ENCODE measurements at places on chromosomes 11 and 22.
A peak's percentile ranks its signal among the peaks of the same experiment; 100 is the strongest.

- DNase-seq = no peak
Measured at GRCh38 chr22:24954114-24954463, 1.6 kb downstream of the KIAA1671 start.

- peak; percentile 42 for DNase-seq
Measured at GRCh38 chr11:94740083-94741021, 27.8 kb upstream of the AMOTL1 start.

GRCh38 chr22:22838148-22838786, 49.3 kb upstream of the IGLL5 start:
- DNase-seq = no peak

DNA sequence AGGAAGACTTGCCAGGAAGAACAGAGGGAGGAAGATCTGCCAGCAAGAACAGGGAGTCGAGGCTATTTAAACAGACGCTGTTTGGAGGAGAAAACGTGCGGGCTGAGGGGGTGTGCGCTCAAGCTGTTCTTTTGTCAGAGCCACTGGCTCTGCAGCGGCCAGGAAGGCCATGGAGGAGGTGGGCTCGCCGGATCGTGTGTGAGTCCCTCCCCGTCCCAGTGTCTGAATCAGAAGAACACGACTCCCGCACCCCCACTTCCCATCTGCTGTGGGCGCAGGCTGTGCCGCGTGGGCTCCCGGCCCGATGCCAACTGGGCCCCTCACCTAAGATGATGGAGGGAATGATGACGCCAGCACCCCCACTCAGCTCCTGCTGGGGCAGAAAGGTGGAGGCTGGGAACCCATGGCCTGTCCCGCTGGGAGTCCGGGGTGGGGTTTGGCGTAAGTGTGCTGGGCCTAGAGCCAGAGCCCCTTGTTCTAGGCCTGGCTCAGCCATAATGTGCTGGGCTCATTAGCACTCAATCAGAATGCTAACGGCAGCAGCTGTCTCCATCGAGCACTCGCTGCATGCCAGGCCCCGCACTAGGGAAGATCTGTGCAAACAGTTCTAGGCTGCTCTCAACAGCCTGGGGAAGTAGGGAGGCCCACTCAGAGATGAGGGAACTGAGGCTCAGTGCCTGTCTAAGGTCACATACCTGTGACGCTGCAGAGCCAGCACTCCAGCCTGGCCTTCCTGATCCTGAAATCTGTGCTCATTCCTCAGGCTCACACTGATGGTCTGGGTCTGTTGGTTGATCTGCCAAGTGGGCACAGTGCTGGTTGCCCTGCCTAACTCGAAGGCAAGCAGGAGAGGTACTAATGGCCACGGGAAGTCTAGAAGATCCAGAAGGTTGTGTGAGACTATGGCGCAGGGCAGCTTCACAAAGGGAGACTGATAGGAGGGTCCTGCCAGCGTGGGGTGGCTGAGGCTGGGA, 11.5 kb downstream of the NPTXR start:
- no peak for DNase-seq

GRCh38 chr11:11725438-11725837, 103.6 kb upstream of the GALNT18 start:
- DNase-seq = no peak

DNA sequence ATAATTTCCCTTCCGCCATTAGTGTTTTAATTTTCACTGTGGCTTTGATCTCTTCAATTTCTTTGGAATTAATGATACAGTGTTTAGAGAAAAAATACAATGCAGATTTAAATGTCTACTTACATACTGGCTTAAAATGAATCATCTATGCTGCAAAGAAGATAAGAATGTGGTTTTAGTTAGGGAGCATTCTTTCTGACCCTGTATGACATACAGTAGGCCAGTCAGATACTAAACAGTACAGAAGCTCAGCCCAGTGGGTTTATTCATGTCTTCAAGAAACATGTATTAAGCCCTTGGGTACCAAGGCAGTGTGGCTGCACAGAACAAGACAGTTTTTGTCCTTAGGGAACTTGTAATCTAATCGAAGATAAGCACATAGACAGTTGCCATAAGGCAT, 268.8 kb downstream of the DDX10 start:
- DNase-seq = no peak

DNA sequence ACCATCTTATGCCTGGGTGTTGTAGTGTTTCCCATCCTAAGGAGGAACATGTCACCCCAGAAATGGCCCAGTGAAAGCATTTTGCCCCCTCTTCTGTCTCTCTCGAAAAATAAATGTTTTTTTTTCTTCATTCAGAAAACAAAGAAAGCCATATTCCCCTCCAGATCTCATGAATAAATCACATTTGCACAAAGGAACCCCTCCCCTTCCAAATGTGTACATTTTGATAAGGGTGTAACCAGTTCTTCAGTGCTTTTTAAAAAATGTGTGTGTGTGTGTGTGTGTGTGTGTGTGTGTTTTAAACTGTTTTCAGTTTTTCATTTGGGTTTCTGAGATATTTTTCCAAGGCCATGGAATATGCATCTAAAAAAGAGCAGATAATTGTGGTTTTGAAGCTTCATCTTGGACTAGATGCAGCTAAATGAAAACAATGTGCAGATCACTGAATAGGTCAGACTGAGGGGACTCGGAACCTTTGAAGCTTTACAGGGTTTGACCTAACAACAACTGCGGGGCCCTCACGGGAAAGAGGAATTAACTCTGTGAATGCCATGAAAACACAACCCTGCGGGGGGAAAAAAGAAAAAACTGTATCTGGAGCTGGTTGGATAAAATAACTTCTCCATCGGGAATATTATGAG, 76.4 kb downstream of the YAP1 start:
- DNase-seq = no peak

DNA sequence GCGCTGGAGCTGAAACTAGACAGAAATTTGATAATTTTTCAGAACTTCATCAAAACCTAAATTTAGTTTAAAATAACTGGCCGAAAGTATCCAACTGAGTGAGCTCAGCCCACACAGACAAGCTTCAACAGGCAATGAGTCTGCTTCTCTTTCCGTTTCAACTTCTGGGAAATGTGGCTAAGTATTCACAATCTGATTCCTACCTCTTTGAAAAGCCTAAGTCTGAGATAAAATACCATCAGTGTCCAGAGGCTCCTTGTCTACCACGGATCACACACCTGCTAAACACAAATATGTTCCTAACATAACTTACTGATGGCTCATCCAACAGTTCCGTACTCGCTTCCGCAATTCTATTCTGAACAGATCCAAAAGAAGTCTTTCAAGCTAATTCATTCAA, 8.5 kb downstream of the SIK3 start:
- no peak for DNase-seq

DNA sequence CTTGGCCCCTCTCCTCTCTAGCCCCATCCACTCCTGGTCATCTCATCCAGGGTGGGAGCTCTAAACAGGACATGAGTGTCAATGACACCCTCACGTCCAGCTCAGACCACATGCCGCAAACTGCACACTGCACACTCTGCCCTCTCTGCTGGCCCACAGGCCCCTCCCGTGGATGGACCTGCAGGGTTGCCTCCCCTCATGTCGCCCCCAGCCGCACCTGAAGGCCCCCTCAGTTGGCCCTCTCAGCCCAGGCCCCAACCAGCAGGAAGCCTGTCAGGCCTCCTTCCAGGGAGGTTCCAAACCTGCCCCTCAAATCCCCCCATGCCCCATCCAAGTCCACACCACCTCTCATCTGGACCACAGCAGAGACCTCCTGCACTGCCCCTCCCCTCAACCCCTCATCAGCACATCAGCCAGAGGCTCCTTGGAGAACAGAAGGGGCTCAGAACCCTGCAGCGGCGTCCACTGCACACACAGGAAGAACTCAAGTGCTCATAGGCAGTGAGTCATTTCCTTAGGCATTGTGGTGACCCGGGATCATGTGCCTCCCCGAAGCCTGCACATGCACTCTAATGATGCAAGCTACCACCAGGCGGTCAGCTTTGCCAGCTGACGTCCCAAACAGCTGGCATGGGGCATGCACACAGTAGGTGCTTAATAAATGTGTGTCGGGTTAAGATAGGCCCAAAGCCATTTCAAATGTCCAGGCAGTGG, 12.9 kb upstream of the CDKN1C start:
- no peak for DNase-seq

All from GM13976 (cell line).